ENCODE measurements at places on chromosomes 5 and 9. TPM values are rescaled to one million over a fixed set of nuclear protein-coding genes. Genes with fewer than 3 reads are reported as not detected.

DNA sequence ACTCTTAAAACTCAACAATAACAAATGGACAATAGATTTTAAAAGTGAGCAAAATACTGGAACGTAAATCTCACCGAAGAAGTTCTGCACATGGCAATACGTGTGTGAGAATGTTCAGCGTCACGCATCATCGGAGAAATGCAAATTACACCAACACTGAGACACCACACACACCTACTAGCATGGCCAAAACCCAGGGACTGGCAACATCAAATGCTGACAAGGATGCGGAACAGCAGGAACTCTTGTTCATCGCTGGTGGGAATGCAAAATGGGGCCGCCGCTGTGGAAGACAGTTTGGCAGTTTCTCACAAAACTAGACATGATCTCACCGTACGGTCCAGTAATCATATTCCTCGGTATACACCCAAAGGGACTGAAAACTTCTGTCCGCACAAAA, 21.6 kb upstream of the CLPTM1L start:
- H3K36me3 ChIP-seq = no peaks in the 10 kb centered on the region
- H3K27ac ChIP-seq = no peak overlapping the region
- no peaks in the 10 kb centered on the region for H3K4me1 ChIP-seq
- no peak overlapping the region for H3K4me3 ChIP-seq
- H3K27me3 ChIP-seq = no peaks in the 10 kb centered on the region

GRCh38 chr9:86486891-86487837, 133.0 kb upstream of the TUT7 start:
- no peak overlapping the region for H3K4me3 ChIP-seq
- no peaks in the 10 kb centered on the region for H3K4me1 ChIP-seq
- no peaks in the 10 kb centered on the region for H3K36me3 ChIP-seq
- DNase-seq = no peak
- H3K27ac ChIP-seq = no peak overlapping the region

GRCh38 chr5:78621291-78621738, 27.3 kb downstream of the LHFPL2 start:
- no peak overlapping the region for H3K4me3 ChIP-seq
- H3K4me1 ChIP-seq = no peaks in the 10 kb centered on the region
- no peak overlapping the region for H3K27ac ChIP-seq
- DNase-seq = no peak

GRCh38 chr5:87074934-87075541, 192.6 kb upstream of the RASA1 start:
- H3K27ac ChIP-seq = no peak overlapping the region
- H3K4me3 ChIP-seq = no peak overlapping the region
- H3K4me1 ChIP-seq = no peaks in the 10 kb centered on the region
- no peak for DNase-seq

The GPX3 gene
- total RNA-seq = 2,056 TPM

DNA sequence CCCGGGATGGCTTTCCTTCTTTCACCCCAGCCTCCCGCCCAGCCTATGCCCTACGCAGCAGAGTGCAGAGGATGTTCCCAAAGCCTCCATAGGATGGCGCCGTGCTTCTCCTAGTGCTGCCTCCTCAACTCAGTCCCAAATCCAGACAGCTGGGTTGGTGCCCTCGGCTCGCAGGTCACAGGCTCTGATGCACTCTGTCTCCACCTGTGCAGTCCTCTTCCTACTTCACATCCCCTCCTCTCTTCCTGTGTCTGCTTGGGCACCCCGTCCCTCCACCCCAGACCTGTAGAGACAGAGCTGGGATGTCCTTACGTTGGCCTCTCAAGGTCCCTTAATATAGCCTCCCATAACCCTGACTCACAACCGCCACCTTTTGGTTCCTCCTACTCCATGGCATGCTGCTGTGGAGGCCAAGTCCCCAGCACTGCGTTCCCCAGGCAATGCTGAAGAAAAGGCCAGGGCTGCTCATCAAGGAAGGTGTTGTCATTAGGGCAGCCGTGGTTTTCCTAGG, 314.4 kb downstream of the GADD45G start:
- no peak for DNase-seq
- H3K36me3 ChIP-seq = no peaks in the 10 kb centered on the region

The FCN2 gene
- not detected for total RNA-seq

The CDC20B gene
- not detected for total RNA-seq

- no peak for DNase-seq
- no peak overlapping the region for H3K27ac ChIP-seq
- no peaks in the 10 kb centered on the region for H3K4me1 ChIP-seq
Measured at GRCh38 chr9:127200106-127200862, 64.3 kb upstream of the GARNL3 start.

DNA sequence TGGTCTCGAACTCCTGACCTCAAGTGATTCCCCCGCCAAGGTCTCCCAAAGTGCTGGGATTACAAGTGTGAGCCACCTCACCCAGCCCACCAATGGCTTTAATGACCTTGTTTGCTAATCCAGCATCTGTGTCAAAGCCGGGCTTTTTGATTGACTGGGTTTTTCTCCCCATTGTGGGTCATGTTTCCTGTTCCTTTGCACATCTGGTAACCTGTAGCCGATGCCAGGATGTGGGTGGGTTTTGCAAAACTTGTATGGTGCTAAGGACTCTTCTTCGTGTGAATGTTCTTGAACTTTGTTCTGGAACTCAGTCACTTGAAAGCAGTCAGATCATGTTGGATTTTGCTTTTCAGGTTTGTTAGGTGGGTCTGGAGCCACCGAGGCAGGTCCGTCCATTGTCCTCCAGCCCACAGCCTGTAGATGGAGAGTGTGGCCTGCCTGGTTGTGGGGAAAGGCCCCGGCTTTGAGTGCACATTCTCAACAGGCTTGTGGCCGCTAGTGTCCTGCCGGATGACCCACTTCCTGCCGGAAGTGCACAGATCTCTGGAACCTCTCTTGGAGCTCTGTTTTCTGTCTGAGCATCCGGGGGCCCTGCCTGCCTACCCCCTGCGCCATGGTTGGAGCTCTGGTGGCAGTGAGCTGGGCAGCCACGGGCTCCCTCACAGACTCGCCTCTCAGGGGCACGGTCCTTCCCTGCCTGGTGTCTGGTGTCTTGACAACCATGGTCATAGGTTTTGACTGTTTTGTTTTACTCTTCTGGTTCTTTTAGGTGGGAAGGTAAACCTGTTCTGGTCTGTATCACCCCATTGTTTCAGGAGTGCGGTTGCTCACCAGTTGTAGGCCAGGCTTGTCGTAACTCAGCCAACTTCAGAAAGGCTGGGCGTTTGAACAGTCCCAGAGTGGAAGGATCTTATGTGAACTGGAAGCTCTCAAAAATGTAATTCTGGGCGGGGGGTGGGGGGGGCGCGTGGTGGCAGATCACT, 69.6 kb upstream of the CACNA1B start:
- H3K4me1 ChIP-seq = no peaks in the 10 kb centered on the region
- peaks cover 43% of the 10 kb centered on the region for H3K36me3 ChIP-seq
- H3K4me3 ChIP-seq = no peak overlapping the region
- no peaks in the 10 kb centered on the region for H3K27me3 ChIP-seq
- DNase-seq = no peak
- H3K27ac ChIP-seq = no peak overlapping the region

- H3K36me3 ChIP-seq = peaks cover 63% of the 10 kb centered on the region
- no peak overlapping the region for H3K4me3 ChIP-seq
- H3K27me3 ChIP-seq = no peaks in the 10 kb centered on the region
- H3K27ac ChIP-seq = no peak overlapping the region
- H3K4me1 ChIP-seq = peaks cover 16% of the 10 kb centered on the region
Measured at GRCh38 chr9:131603711-131604439, 58.6 kb downstream of the PRRT1B start.

- DNase-seq = no peak
- H3K4me3 ChIP-seq = no peak overlapping the region
- no peaks in the 10 kb centered on the region for H3K4me1 ChIP-seq
- no peaks in the 10 kb centered on the region for H3K36me3 ChIP-seq
- H3K27me3 ChIP-seq = no peaks in the 10 kb centered on the region
- no peak overlapping the region for H3K27ac ChIP-seq
Measured at GRCh38 chr5:164256351-164256750, 750.9 kb downstream of the MAT2B start.

DNA sequence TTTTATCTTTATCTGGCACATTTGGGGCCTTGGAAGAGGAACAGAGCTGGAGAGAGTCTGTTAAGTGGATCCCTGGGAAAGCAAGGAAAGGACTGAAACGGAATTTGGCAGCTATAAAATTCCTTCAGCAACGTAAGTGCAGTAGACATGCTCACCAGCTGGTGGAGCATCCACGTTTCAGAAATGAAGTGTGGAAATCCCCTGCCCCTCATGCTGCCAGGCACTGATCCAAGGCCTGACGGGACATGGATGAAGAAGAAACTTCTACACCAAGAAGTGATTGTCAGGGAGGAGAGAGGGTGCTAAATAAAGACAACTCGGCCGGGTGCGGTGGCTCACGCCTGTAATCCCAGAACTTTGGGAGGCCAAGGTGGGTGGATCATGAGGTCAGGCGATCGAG, 209.3 kb downstream of the ROR2 start:
- no peak overlapping the region for H3K27ac ChIP-seq
- DNase-seq = no peak
- no peaks in the 10 kb centered on the region for H3K4me1 ChIP-seq
- H3K36me3 ChIP-seq = no peaks in the 10 kb centered on the region
- H3K27me3 ChIP-seq = no peaks in the 10 kb centered on the region
- no peak overlapping the region for H3K4me3 ChIP-seq

The AHRR gene
- not detected for total RNA-seq

The RNF20 gene
- total RNA-seq = 47.7 TPM

GRCh38 chr9:127809540-127810377, 7.1 kb downstream of the FPGS start:
- H3K27me3 ChIP-seq = no peaks in the 10 kb centered on the region
- no peak overlapping the region for H3K4me3 ChIP-seq
- peaks cover 53% of the 10 kb centered on the region for H3K36me3 ChIP-seq
- H3K27ac ChIP-seq = peak overlapping the region; percentile 41

The CAMK4 gene
- total RNA-seq = under 0.01 TPM
